ENCODE measurements at places on chromosomes 13 and 19.

- DNase-seq, result no peak
These were observed 2700.2 kb downstream of the PCDH9 start for GRCh38 chr13:64529874-64530485.

DNA sequence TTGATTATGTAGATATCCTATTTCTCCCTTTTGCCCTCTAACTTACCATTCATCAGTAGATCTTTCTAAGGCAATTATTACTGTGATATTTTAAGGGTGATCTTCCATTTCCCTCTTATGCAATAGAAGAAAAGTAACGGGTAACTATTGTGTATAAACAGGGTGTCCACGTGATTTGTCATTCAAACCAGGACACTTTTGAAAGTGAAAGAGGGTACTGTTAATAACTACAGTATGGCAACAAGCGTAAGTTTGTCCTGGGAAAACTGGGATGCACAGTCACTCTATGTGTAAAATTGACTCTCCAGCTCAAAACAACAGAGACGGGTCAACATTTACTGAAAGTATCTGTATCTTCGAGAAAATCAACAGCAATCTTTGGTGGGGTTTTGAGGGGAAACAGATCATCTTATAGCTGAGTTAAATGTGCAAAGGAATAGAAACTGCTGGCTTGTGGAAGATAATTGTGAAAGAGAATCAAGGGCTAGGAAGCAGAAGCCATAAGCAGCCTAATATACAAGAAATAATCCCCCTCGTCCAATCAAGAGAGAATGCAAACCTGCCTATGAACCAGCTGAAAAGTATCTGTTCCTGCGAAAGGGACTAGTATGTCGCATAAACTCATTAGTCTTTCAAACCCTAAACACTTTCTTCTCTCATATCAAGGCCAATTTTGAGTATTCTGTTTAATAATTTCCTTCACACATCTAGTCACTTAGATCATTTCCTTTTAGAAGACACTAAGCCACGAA is 126.7 kb downstream of the FOXO1 start:
- no peak for DNase-seq

DNA sequence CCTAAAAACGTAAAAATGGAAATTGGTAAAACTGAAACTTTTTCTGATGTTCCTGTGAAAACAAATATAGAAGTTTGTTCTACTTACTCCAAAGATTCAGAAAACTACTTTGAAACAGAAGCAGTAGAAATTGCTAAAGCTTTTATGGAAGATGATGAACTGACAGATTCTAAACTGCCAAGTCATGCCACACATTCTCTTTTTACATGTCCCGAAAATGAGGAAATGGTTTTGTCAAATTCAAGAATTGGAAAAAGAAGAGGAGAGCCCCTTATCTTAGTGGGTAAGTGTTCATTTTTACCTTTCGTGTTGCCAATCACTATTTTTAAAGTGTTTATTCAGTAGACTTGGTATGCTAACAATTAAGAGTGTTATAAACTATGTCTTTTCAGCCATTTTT is 25.6 kb downstream of the BRCA2 start:
- DNase-seq, result no peak

GRCh38 chr13:25738342-25739196 is 313.2 kb downstream of the SHISA2 start:
- no peak for DNase-seq

DNA sequence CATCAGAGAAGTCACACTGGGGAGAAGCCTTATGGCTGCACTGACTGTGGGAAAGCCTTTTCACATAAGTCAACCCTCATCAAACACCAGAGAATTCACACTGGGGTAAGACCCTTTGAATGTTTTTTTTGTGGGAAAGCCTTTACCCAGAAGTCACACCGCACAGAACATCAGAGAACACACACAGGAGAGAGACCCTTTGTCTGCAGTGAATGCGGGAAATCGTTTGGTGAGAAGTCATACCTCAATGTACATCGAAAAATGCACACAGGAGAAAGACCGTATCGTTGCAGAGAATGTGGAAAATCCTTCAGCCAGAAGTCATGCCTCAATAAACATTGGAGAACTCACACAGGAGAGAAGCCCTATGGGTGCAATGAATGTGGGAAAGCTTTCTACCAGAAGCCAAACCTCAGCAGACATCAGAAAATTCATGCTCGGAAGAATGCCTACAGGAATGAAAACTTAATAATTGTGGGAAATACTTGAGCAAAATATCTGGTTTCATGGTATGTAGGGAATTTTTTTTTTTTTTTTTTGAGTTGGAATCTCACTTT is 30.7 kb downstream of the ZNF793 start:
- no peak for DNase-seq

DNA sequence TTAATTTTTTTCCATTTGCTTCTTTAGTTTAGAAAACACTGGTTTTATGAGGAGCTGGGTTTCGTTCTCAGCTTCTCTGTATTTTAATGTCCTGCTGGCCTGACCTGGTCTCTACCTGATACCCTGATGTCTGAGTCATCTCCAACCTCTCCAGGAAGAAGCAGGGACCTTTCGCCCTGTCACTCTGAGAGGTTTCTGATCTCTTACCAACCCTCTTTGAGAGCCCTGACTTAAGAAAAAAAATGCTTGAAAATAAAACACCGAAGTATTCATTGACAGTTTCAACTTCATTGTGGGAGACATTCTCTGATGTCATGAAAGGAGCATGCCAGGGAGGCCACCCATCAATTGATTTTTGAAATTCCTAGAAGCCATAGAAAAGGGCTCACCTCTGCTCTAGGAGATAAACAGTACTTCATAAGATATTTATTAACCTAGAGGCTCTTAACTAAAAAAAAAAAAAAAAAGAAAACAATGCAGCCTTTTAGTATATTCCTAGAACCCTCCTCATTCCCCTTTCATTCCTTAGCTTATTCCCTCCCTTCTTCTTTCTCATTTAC is 234.8 kb downstream of the ENOX1 start:
- DNase-seq, result no peak

Measured in NCI-H446 (cell line).